Muscle of leg (tissue), 16 donors: ENCODE measurements at places on chromosomes 12 and 14. TPM values are rescaled to one million over a fixed set of nuclear protein-coding genes. Genes with fewer than 3 reads are reported as not detected.
A peak's percentile ranks its signal among the peaks of the same experiment; 100 is the strongest.

The STAC3 gene
- total RNA-seq = 202 TPM

DNA sequence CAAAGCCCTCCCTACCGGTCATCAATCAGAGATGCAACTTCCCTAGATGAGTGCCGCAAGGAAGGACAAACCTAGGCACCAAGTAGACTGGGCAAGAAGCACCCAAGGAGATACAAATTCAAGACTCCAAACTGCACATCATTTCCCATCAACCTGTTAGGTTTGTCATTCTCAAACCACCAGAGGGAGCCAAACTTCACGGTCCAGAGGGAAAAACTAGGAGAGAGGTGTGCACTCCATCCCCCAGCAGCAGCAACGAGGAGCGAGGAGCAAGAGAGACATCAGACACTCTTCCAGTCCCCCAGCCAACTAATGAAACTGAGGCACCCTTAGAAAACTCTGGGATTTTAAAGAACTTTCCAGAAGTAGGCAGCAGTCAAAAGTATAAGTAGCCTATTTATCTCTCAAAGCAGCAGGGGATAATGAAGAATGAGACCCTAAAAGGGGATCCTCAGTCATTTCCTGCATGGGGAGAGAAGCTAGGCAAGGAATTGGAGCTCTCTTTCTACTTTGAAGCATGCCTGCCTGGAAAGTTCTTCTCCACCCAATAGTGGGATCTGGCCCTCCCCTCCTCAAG, 37.0 kb upstream of the NT5DC3 start:
- DNase-seq = peak; percentile 73

DNA sequence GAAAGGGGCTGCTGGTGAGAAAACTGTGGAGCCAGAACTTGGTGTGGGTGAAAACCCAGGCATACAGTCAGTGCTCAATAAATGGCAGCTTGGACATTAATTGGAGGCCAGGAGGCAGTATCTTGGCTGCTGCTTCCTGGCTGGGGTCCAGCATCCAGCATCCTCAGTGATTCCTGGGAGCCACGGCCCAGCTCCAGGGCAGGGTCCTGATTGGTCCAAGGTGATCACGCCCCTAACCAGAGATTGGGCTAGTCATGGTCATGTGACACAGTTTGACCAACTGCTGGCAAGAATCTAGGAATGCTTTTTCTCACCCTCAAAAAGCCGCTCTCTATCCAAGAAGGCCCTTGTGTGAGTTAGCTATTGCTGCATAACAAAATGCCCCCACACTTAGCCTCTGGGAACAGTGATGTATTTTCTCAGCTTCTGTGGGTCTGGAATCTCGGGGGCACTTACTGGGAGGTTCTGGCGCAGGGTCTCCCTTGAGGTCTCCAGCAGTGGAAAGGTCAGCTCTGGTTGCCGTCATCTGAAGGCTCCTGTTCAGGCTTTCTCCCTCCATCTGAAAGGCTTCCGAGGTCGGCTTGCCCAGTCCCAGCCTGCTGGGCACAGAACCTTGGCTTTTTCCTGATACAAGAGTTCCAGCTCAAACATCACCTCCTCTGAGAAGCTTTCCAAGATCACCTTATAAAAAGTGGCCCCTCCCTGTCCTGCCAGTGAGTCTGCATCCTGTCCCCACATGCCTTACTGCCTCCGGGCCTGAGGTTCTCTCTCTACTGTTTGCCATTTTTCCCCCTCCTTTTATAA, 119.2 kb upstream of the NCOR2 start:
- DNase-seq = no peak

- DNase-seq = peak; percentile 25
Observed at GRCh38 chr12:47383942-47384341, 304.2 kb upstream of the AMIGO2 start.

GRCh38 chr12:23631786-23632377, 317.6 kb downstream of the SOX5 start:
- no peak for DNase-seq

DNA sequence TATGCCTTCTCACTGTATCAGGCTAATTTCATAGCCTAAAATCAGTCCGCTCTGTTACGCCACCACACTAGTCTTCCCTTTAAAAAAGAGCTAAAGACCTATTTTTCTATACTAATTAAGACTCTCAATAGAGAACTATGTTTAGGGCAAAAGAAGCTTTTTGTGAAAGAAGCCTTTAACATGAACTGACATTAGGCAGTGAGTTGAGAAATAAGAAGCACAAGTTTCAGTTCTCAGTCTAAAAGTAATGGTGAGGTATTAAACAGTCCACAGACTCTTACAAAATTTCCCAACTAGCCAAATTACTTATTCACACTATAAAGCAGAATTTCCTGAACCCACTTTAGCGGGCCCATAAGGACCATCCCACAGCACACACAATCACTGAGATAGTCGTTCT, 93.7 kb downstream of the SOX5 start:
- no peak for DNase-seq

DNA sequence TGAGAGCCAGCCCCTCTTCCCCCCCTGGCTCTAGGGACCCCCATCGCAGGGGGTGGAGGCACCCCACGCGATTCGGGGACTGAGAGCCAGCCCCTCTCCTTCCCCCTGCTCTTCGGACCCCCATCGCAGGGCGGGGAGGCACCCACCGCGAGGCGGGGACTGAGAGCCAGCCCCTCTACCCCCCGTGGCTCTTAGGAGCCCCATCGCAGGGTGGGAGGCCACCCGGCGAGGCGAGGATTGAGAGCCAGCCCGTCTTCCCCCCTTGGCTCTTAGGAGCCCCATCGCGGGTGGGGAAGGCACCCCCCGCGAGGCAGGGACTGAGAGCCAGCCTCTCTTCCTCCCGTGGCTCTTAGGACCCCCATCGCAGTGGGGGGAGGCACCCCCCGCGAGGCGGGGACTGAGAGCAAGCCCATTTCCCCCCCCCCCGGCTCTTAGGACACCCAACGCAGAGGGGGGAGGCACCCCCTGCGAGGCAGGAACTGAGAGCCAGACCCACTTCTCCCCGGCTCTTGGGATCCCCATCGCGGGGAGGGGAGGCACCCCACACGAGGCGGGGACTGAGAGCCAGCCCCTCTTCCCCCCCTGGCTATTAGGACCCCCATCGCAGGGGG, 45.6 kb downstream of the DDX11 start:
- no peak for DNase-seq

- no peak for DNase-seq
Observed at GRCh38 chr12:93019212-93019927, 90.3 kb upstream of the EEA1 start.

GRCh38 chr12:26786865-26787514, 46.0 kb downstream of the ITPR2 start:
- DNase-seq = no peak

DNA sequence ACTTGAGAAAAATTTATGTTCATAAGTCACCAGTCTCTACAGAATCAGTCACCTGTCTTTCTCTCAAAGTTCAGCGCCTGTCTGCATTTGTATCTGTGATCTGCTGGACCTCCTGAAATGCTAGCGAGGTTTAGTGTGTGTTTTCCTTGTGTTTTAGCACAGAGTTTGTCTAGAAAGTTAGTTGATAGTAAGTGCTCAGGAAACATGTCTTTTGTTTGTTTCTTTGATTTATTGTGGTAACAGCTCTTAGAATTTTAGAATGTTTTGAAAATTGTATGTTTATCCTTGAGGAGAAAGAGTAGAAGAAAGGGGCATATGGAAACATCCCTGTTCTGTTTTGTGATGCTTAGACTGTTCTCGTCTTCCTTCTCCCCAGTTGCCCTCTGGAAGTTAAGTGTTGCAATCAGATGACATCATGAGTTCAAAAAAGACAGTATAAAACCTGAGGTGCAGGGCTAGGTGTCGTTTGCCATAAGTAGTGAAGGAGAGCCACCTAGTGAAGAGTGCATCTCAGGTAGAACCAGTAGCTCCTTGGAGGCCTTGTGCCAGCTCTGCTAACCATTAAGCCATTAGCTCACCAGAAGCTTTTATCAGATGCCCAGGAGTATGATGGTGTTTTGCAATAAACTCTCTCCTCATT, 44.8 kb downstream of the FBXW8 start:
- DNase-seq = no peak

The TAS2R46 gene
- 1.6 TPM for total RNA-seq

DNA sequence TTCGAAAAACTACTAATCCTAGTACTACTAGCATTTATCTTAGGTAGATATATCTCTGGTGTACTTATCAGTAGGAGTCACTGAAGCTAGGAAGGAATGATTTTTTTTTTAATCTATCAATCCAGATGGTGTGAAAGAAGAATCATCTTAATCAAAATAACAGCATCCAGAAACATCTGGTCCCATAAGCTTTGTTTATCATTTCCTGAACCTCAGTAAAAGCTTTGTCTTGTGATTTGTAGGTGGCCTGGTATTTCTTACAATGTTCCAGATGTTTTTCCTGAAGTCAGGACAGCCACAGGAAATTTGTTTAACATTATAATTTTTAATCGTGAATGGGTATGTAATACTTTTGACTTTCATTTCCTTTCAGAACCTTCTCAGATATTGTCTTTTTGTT, 28.0 kb upstream of the LUM start:
- peak; percentile 87 for DNase-seq

GRCh38 chr12:17296882-17297281, 690.9 kb upstream of the LMO3 start:
- DNase-seq = no peak

DNA sequence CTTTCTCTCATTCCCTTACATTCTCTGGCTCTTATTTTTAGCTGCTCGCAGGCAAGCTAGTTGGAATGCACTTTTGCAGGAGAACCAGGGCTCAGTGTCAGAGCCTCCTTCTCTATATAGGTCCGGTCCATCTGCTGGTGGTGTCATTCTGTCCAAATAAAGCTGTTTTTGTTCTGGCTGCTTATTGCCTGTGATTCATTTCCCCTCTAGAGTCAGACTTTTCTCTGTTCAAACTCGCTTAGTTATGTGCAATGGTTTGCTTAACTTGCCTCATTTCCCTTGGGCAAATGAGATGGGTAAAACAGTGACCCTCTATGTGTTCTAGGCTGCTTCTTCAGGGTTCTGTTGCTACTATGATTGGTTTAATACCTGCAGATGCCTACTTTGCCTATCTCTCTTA, 2.9 kb downstream of the SMARCD1 start:
- no peak for DNase-seq

DNA sequence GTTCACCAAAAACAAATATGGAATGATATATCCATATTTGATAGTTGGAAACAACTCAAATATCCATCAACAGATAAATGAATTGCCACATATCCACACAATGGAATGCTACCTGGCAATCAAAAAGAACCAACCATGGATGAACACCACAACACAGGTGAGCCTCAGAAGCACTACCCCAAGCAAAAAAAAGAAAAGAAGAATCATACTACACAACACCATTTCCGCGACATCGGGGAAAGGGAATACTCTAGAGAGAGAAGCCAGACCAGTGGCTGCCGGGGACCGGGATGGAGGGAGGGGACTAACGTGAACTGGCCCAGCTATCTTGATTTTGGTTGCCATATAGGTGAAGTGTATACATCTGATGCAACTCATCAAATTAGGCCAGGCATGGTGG, 41.4 kb downstream of the SCARB1 start:
- no peak for DNase-seq

GRCh38 chr14:68964300-68965093, 14.6 kb downstream of the ACTN1 start:
- DNase-seq = peak; percentile 66

The SLC7A7 gene
- total RNA-seq = 15.8 TPM

The IRAK3 gene
- total RNA-seq = 7.8 TPM

DNA sequence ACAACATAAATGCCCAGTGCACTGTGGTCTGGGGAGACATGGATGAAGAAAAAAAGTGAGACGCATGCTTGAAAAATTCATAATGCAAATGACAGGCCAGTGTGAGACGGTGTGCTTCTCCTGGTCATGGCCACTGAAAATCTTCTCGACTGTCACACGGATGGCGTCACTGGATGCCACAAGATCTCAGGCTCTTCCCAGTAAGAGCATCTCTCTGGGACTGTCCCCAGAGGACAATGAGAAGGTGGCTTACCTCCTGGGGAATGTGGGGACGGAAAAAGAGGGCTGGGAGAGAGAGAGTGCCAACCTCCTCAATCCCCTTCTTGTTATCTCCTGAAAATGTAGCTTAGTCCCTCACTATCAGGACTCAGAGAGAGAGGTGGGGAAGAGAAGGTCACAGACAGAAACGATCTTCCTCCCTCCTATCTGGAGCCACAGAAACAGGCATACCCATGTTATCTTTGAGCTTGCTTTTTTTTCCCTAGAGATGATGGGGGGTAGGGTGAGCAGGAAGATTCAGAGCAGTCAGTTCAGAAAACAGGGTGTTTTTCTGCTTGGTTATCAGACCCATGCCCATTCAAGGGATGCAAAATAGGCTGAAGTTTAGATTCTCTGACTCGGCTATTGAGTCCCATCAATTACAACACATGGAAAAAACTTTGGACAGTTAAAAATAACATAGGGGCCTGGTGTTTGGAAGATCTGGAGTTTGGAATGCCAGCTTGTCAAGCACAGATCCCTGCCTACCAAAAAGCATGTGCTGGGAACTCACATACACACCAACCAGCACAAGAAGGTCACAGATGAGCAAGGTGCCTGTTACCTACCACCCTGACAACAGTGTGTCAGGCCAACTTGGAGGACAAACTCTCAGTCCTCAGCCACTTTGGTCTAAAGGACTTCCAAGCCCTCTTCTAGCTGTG, 24.2 kb downstream of the DPF3 start:
- no peak for DNase-seq

DNA sequence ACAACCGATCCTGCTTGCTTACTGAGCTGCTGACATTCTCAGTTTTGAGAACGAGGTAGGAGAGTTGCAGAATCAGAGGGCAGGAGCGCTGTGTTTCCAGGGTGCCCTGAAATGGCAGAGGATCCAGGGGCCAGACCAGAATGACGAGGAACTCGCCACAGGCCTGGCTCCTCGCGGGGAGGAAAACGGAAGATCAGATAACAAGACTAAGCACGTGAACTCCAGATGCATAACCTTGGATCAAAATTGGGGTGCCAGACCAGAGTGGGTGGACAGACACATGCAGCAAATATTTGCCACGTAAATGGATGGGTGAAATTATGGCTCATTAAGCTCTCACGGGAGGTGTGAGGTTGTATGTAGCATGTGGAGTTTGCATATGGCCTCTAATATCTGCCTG, 46.5 kb downstream of the ELK3 start:
- DNase-seq = no peak

DNA sequence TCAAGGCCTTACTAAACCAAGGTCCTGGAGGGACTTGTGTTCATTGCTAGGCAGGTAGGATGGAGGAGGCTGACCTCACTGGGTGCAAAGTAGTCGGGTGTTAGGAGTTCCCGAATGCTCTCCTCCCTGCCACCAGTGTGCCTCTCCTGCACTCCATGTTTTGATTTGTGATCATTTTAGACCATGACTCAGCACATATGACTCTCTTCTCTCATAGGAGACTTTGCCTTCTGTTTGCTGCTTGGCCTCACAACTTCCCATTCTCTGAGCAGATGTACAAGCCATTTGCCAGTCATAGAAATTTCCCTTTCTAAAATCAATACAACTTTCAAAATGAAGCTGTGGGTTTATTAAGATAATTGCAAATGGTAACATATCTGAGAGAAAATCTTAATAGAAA, 46.6 kb upstream of the LRIG3 start:
- DNase-seq = no peak
